ENCODE measurements at places on chromosomes 1 and 21. TPM values are rescaled to one million over a fixed set of nuclear protein-coding genes. Genes with fewer than 3 reads are reported as not detected.

Gene LCE6A
- not detected for total RNA-seq

Gene DEDD
- total RNA-seq = 32.9 TPM

Gene OR2T33
- total RNA-seq = not detected

Gene LMX1A
- total RNA-seq = not detected

Gene IFI44L
- total RNA-seq = 21.0 TPM

Gene ROR1
- not detected for total RNA-seq

Gene RAD54L
- 0.72 TPM for total RNA-seq

DNA sequence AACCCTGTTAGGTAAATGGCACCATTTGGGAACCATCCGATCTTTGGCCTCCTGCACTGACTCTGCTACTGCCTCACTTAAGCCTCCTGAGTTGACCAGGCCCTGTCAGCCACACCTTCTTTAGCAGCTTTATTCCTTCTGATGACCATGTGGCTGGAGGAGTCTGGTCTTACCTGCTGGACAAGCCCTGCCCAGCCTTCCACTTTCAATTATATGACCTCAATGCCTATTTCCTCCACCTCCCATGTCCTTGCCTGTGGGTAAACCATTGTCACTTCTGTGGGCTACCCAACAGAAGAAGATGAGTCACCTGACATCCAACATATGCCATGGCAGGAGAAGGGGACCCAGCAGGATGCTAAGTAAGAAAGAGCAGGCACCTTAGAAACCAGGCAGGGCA is 393.8 kb downstream of the NTNG1 start:
- DNase-seq = no peak

GRCh38 chr1:113488576-113489177 is 98.4 kb downstream of the MAGI3 start:
- DNase-seq = no peak

DNA sequence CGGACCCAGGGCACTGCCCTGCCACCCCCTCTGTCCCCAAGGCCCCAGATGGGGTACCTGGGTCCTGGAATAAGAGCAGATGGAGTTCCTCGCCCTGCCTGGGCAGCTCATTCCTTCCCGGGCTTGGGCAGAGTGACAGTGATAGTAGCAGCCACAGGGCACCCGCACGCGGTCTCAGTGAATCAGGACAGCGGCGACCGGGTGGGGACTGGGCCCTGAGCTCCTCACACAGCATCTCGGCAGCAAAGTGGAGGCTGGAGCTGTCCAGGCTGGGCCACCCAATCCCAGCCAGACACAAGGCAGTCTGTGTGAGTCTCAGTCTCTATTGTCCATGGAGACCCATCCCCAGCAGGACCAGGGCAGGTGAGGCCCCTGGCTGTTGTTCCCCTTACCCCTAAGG is 37.4 kb upstream of the CCDC27 start:
- DNase-seq = no peak

- DNase-seq = no peak
These were observed 92.5 kb downstream of the RIPK4 start for GRCh38 chr21:41674402-41674801.

- DNase-seq = no peak
These were observed 489 bp downstream of the ACTN2 start for GRCh38 chr1:236686815-236687160.

DNA sequence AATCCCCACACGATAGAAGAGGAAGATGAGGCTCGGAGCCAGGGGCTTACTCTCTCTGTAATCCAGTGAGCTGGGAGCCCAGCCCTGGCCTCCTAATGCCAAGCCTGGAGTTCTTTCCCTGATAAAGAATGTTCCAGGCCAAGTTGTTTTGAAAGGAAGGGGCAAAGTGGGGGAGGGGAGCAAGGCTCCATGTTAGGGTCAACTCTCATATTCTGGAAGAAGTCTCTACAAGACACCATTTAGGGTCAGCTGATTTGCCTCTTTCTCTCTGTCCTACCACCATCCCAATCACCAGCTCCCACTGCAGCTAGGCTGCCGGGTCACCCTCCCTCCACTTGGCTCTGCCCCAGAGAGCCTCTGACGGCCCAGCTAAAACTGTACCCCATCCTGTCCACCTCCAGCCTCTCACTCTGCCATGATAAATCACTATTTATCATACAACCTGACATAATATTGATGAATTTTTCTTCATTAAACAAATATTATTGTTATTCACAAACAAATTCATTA is 95.0 kb downstream of the GLIS1 start:
- no peak for DNase-seq

DNA sequence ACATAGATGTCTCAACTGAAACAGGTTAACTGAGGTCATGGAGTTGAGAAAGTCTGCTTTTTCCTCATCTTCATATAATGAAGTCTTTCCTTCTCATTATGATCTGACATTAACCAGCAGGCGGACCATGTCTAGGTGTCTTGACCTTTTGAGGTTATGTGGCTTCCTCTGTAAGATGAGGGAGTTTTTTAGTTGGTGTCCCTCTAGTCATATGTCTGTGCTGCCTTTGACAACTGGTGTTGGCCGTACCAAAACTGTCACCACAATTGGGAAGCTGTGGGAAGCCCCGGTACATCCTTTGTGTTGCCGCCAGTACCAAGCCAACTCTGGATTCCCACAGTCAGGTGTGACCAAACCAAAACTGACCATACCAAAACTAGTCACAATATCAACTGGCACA is 105.1 kb downstream of the PBX1 start:
- no peak for DNase-seq

- no peak for DNase-seq
These were observed 169.9 kb downstream of the BRINP2 start for GRCh38 chr1:177340601-177341067.

DNA sequence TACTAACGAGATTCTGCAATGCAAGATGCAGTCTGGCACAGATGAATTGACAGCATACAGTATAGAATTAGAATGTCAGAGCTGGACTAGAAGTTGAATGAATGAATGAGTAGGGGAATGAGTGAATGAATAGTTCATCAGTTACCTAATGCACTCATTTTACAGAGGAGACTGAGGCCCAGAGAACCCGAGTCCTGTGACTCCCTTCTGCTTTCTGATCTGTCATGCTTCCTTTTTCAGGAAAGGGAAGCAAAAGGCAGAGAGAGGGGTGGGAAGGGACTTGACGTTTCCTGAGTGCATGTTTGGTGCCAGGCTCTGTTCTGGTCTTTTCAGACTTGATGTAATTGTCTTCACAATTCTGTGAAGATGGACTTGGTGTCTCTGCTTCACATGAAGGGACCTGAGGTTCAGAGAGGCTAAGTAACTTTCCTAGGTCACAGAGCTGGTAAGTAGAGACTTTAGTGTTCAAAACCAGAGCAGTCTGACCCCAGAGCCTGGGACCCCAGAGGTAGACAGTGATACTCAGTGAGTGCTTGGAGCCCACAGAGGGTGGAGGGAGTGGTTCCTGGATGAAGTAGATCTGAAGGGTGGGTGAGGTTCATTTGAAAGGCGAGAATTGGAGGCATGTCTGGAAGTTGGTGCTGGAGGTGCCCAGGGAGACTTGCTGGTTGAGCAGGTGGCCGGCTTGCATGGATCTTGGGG is 8.0 kb upstream of the MEX3A start:
- no peak for DNase-seq

DNA sequence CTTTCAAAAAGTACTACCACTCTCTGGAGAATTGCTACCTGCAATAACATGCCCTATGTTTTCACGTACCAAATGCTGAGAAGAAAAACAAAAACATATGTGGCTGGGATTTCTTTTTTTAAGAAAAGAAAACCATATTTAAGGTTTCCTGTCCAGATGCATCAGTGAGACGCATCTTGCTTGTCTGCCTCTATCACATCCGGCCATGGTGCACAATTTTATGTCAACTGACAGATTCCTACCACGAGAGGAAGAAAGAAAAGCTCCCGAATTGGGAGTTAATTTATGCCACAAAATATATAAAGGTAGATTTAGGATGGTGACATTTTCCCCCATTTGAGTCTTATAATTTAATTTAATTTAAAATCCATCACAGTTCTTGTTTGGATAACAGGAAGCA is 62.3 kb upstream of the COL24A1 start:
- DNase-seq = no peak

DNA sequence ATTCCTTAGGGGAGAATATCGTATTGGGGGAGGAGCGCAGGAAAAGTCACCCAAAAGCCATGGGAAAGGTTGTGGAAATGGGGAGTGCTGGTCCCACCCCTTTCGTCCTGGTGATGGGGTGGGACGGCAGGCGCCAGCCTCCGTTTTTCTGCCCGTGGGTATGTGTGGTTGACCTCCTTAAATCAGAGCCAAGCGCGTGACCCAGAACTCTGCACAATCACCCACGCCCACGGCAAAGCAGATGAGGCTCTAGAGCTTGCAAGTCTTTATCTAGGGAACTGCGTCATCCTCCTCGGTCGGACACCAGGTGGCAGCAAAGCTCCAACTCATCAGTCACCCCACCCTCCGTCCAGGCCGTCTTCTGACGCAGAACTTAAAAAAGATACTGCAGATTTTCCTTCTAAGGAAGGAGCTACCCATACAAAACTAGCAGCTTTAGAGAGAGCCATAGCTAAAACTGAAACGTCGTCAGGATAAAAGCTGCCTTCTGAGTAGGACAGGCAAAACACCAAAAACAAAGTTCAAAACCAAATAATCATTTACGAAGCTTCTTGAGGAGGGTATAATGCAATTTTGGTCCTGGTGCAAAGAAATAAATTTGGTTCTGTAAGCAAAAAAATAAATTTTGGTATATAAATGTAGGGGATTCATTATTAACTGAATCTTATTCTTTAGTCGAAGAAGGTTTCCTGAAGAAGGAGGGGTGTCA is 62.0 kb downstream of the TBX19 start:
- peak; percentile 70 for DNase-seq

GRCh38 chr1:57064379-57065140 is 98.7 kb upstream of the C8B start:
- DNase-seq = no peak

GRCh38 chr1:8389958-8390535 is 72.1 kb downstream of the SLC45A1 start:
- DNase-seq = no peak

DNA sequence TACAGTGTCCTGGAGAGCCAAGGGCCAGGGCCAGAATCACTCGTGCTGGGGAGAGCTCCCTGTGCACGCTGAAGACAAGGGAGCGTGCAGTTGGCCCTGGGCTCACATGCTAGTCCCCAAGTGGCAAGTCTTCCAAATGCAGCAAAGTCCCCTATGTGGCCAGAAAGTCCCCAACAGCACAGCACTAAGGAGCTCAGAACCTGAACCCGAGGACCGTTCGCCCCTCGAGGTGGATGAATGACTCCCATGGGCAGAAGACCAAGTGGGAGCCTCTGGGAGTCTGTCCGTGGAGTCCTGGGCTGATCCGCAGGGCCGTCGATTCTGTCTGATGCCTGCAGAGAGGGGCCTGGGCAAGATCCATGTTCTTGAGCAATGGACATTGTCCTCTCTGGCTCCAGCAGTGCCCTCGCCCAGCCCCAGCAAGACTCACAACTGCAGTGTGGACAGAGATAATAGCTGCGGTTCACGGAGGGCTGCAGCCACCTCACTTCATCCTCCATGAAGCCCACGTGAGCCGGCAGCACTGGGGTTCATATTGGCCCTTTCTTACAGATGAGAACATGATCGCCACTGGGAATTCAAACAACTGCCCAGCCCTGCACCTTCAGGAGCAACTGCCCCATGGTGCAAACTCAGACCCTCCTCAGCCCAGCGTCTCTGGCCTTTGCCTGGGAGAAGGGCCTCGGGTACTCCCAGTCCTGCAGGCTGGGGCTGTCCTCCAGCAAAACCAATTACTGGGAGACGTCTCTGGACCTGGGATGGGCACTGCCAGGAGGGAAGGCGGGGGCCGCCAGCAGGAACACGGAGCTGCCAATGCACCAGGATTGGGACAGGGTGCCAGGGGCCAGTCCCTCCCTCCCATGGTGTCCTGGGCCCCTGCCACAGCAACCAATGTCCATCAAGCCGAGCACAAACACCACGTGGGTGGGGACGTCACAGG is 243.7 kb downstream of the NPHP4 start:
- DNase-seq = no peak

GRCh38 chr1:190754666-190755065 is 277.0 kb upstream of the BRINP3 start:
- DNase-seq = no peak

DNA sequence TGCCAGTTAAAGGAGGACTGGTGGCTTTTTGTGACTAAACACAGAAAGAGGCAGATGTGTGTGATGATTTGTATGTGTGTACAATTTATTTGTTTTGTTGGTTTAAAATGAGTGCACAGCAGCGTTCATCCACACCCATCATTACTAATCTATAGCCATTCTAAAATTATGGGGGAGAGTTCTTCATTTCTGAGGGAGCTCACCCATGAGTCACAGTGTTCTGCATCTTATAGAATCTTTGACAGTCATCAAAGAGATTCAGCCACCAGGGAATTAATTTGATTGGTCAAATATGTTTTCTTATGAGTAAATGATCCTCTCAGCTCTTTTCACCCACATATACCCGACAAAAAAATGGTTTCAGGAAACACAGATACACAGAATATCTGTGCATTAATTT is 147.9 kb downstream of the GREM2 start:
- no peak for DNase-seq

DNA sequence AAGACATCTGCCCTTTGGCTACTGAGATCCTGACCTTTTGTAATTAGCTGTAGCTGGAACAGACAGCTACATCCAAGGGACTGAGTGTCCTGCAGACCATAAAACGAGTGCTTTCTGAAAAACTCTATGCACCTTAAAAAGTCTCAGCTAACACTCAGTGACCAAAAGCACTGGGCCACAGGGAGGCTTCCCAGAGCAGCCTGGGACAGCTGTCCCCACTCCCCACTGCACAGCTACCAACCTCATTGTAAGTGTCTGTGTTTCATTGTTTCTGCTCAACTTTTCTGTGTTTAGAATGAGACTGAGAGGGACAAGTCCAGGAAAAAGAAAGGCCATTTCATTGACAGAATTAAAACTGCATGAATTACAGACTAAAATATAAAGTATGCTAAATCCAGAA is 80.7 kb downstream of the SMYD2 start:
- no peak for DNase-seq

DNA sequence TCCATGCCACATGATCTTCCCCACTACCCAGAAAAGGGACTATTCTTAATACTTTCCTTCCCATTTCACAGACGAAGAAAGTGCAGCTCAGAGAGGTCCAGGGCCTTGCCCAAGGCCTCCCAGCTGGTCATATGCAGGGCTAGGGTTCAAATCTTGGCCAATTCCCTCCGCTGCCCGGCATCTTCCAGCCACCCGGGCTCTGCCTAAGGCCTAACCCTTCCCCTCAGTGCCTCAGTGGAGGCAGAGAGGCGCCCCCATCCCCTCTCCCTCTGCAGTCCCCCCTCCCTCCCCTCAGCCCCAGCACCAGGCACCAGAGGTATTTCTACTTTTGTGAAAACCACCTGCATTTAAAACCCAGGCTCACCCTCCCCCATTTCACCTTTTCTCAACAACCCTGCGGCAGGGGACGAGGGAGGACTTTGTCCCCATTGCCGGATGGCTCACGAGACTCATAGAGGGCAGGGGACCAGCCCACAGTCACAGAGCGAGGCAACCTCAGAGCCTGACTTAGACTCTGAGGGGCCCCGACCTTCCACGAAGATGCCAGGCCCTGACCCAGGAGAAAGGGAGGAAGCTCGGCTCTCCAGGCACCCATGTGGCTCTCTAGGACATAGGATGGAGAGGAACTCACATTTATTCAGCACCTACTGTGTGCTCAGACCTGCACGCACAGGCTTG is 12.3 kb downstream of the LAPTM5 start:
- DNase-seq = no peak

Measured in T-helper 17 cell (primary cell).